ENCODE measurements at places on chromosomes 7 and 10.

- no peak for DNase-seq
Observed at GRCh38 chr7:21868576-21868850, 77.2 kb downstream of the CDCA7L start.

DNA sequence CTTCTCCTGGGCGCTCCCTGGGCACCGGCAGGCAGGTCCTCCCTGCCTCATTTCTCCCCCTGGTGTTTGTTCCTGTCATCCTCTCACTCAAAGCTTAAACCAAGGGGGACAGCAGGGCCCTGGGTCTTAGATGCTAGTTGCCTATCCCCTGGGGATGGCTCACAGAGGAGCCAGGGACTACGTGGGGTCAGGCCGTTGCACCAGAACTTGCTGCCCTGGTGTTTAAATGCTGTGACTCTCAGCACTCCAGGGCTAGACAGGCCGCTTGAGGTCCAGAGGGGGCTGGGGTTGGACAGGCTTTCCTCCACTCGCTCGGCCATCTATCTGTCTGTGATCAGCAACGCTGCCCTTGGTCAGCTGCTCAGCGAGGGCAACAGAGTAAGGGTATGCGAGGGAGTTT lies 340.3 kb downstream of the CXCL12 start:
- DNase-seq, result no peak

- no peak for DNase-seq
Observed at GRCh38 chr7:41048771-41049170, 654.1 kb downstream of the INHBA start.

DNA sequence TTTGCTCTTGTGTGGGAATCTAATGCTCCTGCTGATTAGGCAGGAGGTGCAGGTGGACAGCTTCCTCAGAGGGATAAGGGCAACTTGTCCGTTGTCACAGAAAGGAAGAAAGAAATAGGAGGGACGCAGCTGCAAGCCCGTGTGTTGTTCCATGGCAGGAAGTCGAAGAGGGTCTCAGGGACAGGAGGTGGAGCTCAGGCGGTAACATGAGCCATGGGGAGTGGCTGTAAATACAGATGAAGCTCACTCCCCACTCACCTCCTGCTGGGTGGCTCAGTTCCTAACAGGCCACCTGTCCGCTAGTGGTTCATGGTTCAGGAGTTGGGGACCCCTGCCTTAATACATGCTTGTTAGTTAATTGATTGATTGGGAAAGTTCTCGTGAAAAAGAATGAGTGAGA lies 101.7 kb upstream of the SFMBT2 start:
- no peak for DNase-seq

DNA sequence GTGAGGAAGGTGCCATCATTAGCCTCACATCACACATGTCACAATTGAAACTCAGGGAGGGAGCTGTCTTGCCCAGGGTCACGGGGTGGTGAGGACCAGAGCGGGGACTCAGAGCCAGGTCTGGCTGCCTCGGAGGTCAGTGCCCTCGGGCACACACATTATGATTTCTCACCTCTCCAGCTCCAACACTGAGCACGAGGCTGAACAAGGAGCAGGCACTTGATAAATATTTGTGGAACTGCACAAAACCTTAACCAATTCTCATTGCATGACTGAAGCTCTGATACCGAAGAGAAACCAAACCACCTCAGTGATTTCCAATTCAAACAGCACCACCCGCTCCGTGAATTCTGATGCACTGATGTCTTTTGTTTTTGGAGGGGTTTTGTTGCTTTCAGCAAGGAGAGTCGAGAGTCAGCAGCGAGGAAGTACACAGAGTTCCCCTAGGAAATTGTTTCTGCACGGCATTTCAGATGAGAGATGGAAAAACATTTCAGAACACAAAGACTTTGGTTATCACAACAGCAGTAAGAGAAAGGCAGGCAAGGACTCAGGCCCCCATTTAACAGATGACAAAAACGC lies 55.3 kb upstream of the ZMIZ1 start:
- DNase-seq, result no peak

DNA sequence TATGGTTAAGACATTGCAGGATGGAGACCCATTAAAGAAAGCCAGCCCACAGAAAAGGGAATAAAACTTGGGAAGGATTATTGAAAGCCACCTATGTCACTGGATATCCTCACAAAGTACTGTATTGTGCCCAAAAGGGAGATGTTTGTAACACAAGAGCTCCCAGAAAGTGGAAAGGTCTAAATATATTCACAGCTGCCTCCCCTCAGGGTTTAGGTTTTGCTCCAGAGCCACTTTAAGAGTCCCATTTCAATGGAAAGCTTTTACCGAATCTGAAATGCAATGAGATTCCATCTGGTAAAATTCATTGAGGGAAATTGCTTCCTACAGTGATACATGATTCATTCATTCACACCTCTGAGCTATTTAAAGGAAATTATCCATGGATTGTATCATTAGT lies 176.4 kb downstream of the XPNPEP1 start:
- DNase-seq, result no peak

GRCh38 chr7:139627831-139628230 lies 104.3 kb downstream of the CLEC2L start:
- no peak for DNase-seq

DNA sequence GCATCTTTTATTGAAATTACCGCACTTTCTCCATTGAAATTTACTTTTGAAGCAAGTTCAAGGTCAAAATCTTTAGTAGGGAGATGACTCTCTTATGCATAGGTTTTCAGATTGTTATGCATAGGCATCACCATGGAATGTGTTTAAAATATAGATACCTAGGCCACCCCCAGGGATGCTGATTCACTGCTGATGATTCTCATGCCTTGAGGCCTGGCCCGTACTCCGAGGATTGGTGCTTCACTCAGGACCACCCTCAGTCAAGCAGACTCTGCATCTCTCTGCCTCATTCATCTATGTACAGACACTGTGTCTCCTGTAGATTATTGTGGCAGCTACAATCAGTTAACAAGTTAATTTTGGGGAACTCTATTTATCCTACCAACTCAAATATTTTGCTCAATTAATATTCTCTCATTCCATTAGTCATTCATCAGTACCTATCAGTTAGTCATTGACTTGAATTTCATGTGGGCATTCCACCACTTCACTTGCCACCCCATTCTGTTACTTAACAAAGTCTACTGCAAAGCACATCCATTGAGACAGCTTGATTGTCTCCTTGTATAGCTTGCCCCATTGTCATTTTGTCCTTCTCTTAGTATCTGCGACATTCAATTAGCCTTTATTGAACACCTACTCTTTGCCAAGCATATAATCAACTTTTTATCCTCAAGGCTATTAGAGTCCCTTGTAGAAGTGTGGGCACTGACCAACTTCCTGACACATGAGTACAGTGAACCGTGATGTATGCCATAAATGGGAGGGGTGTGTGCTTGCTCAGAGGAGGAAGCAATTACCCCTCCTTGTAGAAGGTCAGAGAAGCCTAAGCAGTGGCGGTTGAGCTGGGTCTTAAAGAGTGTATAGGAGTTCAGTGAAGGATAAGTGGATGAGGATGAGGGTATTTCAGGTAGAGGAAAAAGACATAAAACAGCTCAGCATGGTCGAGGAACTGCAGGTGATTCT lies 255.6 kb upstream of the BMPER start:
- DNase-seq, result no peak

- DNase-seq, result no peak
Observed at GRCh38 chr7:101731502-101732084, 85.8 kb upstream of the CUX1 start.

DNA sequence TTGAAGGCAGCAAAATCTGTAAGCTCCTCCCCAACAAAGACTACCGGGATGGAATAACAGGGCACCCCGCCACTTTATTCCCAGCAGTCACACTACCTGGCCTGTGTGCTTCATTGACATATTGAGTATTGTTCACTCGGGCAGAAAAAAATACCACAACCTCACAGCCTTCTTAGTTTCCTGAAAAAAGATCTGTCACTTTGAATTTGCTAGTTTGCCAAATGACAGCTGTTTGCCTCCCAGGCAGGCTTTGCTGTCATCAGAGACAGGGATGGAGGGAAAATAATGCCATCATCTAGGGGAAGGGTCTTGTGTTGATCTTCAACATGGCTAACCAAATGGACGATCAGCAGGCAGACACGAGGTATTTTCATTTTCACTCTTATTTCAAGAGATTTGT lies 26.9 kb downstream of the BMPER start:
- DNase-seq, result no peak

DNA sequence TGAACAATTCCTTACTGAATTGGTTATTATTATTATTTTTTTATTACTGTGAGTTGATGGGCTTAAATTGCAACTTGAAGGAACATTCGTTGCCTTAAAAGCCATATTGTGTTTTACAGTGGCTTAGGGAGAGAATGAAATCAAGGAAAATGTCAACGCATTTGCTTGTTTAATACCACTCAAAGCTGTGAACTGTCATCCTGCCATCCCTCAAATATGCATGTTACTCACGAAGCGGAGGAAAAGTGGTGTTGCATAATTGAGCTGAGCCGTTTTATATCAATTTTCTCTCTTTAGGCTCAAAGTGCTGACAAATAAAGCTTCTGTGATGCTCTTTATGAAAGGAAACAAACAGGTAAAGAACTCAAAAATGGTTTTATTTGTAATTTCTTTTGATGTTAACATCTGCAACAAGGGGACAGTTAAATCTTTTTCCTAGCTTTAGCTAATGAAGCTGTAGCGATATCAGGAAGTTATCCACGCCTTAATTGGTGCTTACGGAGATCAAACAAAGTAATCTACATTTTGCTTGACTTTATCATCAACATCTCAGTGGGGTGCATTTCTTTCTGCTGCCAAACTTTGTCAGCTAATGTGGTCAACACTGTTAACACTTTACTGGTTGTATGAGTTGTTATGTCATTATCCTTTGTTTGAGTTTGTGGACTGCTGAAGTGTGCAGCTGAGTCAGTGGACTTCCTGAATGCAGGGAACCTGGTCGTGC lies 33.1 kb downstream of the GLRX3 start:
- DNase-seq, result no peak

GRCh38 chr7:140005754-140006503 lies 56.8 kb downstream of the PARP12 start:
- DNase-seq, result no peak

DNA sequence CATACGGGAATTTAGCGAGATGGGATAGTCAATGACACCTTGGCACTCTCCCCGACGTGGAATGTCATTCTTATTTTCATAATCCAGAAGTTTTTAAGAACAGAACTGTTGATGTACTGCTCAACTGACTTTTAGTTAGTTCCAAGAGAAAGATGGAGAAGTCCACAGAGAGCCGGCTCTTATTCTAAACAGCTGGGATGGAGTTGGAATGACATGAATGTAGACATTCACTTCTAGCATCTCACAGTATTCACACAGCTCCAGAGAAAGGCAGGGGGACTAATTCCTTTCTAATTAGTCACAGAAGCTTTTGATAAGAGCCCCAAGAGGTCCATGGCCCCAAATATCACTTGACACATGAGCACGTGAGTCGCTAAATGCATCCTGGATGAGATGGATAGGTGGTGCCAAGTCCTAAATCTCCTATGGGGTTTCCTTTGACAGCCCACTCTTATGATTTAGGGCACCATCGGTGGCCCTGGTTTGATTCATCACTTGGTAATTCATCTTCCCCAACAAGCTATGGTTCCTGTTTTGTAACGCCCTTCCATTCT lies 420.3 kb upstream of the AUTS2 start:
- no peak for DNase-seq

DNA sequence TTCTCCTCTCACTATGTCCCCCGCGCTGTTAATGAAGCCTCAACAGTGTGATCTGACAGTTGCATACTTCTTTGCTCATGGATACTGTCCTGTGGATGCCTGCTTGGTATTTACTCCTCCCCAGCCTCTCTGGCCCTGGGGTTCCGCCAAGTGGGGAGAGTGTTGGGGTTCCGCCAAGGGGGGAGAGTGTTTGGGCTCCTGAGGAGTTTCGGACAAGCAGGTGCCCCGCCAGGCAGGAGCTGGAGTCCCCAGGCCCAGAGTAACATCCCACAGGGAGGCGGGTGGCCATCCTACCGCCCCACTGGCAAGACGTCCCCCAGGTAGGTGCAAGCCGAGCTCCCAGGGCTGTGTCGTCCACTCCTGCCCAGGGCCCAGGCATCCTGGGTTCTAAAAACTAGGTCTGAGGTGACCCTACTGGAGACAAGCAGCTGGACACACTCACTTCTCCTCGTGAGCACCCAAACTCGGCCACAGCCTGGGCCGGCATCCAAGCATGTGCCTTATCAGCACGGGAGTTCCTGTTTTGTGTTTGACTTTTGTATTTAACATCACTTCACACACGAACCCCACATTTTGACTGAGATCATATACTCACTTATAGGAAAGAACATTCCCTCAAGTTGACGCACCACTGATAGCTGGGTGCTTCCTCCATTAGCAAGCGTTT lies 34.2 kb downstream of the CAMK2B start:
- no peak for DNase-seq

DNA sequence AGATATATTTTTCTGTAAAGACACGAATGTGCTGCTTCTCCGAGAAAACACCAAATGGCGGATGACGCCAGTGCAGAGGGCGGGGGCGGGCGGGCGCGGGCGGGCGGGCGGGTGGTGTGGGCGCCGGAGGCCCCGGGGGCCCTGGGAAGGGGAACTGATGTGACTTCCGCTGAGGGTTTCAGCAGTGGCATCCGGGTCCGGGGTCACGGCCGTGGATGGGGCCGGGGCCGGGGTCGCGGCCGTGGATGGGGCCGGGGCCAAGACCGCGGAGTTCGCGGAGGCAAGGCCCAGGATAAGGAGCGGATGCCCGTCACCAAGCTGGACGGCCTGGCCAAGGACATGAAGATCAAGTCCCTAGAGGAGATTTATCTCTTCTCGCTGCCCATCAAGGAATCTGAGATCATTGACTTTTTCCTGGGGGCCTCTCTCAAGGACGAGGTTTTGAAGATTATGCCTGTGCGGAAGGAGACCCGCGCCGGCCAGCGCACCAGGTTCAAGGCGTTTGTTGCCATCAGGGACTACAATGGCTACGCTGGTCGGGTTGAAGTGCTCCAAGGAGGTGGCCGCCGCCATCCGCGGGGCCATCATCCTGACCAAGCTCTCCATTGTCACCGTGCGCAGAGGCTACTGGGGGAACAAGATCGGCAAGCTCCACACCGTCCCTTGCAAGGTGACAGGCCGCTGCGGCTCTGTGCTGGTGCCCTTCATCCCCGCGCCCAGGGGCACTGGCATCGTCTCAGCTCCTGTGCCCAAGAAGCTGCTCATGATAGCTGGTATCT lies 20.3 kb upstream of the IGF2BP3 start:
- no peak for DNase-seq

DNA sequence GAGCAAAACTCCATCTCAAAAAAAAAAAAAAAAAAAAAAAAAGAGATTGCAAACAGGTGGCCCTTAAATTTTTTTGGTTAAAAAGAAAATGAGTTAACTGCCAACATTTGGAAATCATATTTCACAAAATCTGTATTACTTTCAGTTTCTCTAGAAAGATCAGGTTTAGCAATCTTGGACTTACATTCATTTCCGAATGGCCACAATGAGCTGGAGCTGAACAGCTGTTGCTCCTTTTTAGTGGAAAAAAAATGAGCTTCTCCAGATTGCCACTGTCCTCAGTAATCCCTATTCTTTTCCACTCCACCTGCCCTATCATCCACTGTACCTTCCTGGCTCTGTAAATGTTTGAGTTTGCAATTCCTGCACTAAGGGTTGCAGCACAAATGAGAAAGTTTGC lies 43.6 kb downstream of the RAB11FIP2 start:
- no peak for DNase-seq

DNA sequence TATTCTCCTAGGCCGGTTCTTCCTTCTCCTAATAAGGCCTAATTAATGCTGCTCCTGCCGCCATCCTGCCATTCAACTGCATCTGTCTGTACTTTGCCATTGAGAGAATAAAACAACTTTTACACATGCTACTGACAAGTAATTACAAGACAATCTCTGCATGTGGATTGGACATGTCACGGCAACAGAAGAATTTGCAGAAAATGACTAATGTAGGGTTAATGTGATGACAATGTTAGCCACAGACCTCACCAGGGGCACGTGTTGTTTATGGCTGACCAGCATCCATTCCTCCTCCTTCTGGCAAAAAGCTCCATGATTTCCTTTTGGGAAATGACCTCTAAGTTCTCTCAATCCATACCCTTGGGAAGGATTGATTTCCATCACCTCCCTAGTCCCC lies 58.0 kb downstream of the NEBL start:
- no peak for DNase-seq
